ENCODE measurements at places on chromosomes 4 and X.

- DNase-seq = peak; percentile 43
These were observed 786 bp upstream of the ZFX start for GRCh38 chrX:24148535-24149350.

- DNase-seq = no peak
These were observed 251.7 kb downstream of the CAMK2D start for GRCh38 chr4:113509851-113510250.

- no peak for DNase-seq
These were observed 17.5 kb downstream of the CXCL13 start for GRCh38 chr4:77623091-77623490.

DNA sequence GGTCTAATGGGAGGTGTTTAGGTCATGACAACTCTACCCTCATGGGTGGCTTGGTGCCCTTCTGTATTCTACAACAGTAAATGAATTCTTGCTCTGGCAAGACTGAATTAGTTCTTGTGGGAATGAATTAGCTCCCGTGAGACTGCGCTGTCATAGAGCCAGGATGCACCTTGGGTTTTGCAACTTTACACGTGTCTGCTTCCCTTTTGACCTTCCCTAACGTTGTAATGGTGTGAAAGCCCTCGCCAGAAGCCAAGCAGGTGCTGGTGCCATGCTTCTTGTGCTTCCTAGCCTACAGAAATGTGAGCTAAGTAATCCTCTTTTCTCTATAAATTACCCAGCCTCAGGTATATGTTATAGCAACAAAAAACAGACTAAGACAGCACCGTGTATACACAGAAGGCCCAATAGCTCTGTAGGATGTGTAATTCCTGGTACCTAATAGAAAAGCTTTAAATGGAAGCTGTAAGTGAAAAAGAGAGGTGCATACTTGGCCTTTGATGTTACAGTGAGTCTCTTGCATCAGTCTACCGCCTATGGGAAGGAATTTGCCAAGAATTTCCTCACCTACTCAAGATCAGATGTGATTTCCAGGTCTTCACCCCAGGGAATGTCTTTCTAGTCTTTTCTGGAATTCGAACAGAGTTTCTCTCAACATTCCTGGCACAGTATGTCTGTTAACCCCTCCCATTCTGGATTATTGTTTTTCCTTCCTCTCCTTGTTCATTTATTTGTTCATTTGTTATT lies 3.2 kb upstream of the ENPEP start:
- DNase-seq = no peak

DNA sequence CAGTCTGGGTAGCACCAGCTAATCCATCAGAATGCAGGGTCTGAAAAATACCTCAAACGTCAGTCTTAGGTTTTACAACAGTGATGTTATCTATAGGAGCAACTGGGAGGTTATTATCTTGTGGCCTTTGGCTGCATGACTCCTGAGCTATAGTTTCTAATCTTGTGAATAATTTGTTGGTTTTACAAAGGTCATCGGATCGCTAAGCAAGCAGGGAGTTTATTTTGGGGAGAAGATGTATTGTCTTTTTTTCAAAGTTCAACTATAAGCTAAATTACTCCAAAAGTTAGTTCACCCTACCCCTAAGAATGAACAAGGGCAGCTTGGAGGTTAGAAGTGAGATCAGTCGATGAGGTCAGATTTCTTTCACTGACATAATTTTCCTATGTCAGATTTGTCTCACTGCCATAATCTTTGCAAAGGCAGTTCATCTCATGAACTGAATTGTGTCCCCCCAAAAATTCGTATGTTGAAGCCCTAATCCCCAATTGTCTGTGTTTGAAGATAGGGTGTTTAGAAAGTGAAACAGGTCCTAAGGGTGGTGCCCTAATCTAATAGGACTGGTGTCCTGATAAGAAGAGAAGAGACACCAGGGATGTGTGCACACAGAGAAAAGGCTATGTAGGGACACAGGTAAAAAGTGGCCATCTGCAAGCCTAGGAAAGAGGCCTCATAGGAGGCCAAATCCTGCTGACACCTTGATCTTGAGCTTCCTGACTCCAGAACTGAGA lies 175.8 kb upstream of the GALNT7 start:
- DNase-seq = no peak

- no peak for DNase-seq
These were observed 254.6 kb upstream of the GK2 start for GRCh38 chr4:79662651-79663050.

GRCh38 chr4:111143510-111143909 lies 520.6 kb upstream of the PITX2 start:
- no peak for DNase-seq

DNA sequence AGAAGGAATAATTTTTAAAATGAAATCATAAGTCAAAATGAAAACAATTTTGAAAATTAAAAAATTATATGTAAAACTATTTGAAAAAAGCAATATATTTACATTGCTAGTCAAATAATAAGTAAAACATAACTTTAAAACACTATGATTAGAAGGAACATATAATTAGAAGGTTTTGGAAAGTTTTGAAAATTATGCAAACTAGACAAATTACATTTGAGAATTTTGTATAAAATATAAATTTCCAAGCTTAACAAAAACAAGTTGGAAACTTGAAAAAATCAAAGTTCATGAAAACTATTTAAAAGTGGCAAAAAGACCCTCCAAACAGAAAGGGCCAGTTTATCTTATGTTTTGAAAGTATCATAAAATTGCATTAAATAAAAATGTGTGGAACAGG lies 67.6 kb upstream of the TLL1 start:
- no peak for DNase-seq

- DNase-seq = no peak
These were observed 31.6 kb downstream of the ATP8A1 start for GRCh38 chr4:42625329-42625728.

GRCh38 chr4:184526228-184526627 lies 51.9 kb upstream of the IRF2 start:
- no peak for DNase-seq

GRCh38 chr4:55312489-55313101 lies 33.4 kb upstream of the SRD5A3 start:
- peak; percentile 54 for DNase-seq

DNA sequence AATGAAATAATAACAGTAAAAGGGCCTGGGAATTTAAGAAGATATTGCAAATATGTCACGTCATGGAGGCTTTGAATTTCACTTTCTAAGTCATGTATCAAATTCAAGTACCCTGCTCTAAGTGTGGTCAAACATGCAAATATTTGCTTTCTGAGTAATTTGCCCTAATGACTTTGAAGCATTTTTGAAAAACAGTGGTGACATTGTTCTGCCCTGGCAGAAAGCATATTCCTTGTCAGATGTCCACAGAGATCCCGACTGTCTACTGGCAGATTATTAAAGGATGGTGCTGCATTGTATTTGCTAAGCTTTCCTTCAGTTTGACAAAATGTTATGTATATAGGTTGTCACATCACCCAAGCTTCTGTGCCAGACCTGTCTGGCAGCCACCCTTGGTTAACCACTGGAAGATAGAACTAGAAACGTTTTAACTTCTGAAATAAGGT lies 92.5 kb downstream of the ANK2 start:
- DNase-seq = no peak

GRCh38 chrX:53715346-53715924 lies 28.9 kb upstream of the HUWE1 start:
- DNase-seq = no peak

- no peak for DNase-seq
These were observed 47.9 kb downstream of the CHIC2 start for GRCh38 chr4:54016504-54016903.

- DNase-seq = no peak
These were observed 85.6 kb downstream of the ZNF674 start for GRCh38 chrX:46459603-46460002.

DNA sequence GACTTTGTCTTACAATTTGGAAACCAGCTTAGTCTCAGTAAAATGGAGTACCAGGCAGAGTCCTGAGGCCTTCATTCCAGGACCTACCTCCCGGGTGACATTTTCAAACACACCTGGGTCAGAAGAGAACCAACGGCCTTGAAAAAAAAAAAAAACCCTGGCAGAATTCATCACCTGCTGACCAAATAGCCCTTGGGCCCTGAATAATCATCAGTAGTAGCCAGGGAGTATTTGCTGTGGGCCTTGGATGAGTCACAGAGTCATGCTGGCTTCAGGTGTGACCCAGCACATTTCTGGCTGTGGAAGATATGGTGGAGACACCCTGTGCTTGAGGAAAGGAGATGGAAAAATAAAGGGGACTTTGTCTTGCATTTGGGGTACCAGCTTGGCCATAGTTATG lies 92.2 kb downstream of the LPAR4 start:
- no peak for DNase-seq

- no peak for DNase-seq
These were observed 220.3 kb upstream of the SFRP2 start for GRCh38 chr4:154009191-154009590.

DNA sequence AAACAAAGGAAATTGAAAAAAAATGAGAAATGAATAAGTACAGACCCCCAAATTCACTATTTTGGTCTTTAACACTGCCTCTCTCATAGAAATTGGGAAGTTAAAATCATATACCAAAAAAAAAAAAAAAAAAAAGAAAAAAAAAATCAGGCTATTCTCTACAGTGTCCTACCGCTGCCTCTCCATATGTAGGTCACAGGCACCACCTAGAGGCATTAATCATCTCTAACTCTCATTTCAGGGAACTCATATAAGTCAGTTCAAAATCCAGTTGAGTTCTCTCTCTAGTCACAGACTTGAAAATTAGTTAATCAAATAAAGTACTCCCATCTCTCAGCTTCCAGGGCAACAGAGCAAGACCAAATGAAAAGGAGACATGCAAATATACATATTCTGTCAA lies 47.9 kb downstream of the COX18 start:
- no peak for DNase-seq

- no peak for DNase-seq
These were observed 36.0 kb downstream of the BST1 start for GRCh38 chr4:15738877-15739276.

- DNase-seq = no peak
These were observed 87.6 kb downstream of the ABLIM2 start for GRCh38 chr4:8070736-8071718.

- no peak for DNase-seq
These were observed 12.3 kb upstream of the ZNF630 start for GRCh38 chrX:48083706-48084105.

GRCh38 chr4:1191621-1192020 lies 19.2 kb upstream of the SPON2 start:
- DNase-seq = no peak

GRCh38 chrX:139200346-139200745 lies 330.2 kb upstream of the F9 start:
- no peak for DNase-seq

GRCh38 chrX:107000013-107000515 lies at the start of gene MORC4:
TSS of gene MORC4 (minus strand) at chrX:107000212. CDS start at chrX:106999969, 243 bp downstream.
- peak; percentile 72 for DNase-seq

DNA sequence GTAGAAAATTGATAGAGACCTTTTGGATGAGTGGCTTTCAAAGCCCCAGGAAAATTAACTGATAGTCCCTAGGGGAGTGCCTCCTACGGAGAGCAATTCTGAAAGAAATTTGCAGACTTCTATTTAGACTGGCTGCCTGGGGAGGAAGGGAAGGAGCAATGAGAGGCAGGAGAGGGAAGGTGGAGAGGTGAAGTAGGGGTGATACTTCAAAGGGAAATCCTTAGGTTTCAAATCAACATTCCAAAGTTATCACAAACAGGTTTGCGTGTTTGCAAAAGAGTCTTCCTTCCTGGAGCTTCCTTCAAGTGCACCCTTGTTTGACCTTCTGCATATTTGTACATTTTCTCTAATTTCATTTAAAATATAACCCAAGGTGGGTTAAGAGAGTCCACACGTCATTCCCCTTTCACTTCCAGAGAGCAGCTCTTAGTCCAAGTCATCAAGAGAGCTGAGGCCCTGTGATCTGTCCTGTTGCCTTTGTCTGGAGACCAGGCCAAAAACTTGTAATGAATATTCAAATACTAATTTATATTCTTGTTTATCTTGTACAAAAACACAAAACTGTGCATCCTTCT lies 157.8 kb downstream of the CLCN4 start:
- no peak for DNase-seq

- DNase-seq = peak; percentile 52
These were observed 14.9 kb upstream of the LOC101059915 start for GRCh38 chrX:71652405-71652804.

GRCh38 chrX:123504630-123505270 lies 228.1 kb downstream of the THOC2 start:
- DNase-seq = no peak

- DNase-seq = no peak
These were observed 1.4 kb upstream of the SORCS2 start for GRCh38 chr4:7190691-7191545.

- DNase-seq = no peak
These were observed 1.2 kb downstream of the ARHGAP6 start for GRCh38 chrX:11664211-11665167.
